Cortex of kidney (tissue), 1 donor: ENCODE measurements at places on chromosomes 6 and 20.

- DNase-seq: no peak
Observed at GRCh38 chr6:84681693-84682326, 82.6 kb downstream of the TBX18 start.

- DNase-seq: no peak
Observed at GRCh38 chr6:72175916-72176315, 289.6 kb downstream of the RIMS1 start.

GRCh38 chr6:155026022-155026705 lies 31.0 kb downstream of the TIAM2 start:
- DNase-seq: no peak

DNA sequence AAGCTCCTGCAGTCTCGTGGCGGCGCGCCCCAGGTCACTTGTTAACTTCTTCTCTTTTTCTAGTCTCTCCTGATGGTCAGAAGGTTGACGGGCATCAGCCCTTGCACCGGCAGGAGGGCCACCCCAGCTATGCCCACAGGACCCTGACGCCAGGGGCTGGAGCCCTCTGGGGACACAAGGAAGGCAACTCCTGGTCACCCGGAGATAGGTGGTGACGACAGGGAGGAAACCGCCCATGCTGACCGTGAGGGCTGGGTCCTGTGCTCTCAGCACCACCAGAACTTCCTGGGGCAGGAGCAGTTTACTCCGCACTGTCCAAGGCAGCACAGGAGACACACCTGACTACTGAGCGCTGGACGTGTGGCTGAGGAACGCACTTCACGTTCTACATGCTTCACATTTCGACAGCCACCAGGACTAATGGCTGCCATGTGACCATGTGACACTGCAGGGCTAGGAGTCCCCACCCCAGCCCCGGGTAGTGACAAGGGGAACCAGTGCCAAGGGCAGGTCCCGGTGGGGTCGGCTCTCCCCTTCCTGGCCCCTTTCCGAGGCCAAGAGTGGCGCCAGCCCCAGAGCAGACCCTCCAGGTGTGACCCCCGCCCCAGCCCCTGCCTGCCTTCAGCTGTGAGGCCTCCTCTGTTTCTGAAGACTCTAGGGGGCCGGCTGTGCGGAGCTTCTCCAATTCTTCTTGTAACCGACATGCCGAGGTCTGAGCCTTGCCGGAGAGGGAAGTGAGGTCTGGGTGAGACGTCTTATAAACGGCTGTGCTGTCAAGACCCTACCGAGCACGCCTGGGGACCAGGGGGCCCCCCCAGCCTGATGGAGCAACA lies 45.2 kb downstream of the DSTN start:
- no peak for DNase-seq

GRCh38 chr6:124055963-124056362 lies 252.3 kb downstream of the NKAIN2 start:
- DNase-seq: no peak

DNA sequence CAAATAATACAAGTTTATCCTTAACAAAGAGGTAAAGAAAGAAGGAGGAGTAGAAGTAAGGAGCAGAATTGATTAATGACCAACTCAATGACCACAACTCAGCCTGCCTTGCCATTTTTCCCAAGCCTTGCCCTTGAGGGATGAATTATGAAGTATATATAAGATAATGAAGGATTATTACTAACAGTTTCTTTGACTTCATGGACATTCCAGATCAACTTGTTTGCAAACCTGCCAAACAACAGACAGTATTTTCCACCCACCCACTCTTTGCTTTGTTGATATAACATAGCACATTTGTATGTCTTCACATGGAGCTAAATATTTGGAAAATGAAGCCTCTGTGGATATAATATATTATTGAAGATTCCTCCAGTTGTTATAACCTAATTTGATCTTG lies 9.9 kb upstream of the C6orf141 start:
- DNase-seq: no peak
